ENCODE measurements at places on chromosomes 4 and X.

DNA sequence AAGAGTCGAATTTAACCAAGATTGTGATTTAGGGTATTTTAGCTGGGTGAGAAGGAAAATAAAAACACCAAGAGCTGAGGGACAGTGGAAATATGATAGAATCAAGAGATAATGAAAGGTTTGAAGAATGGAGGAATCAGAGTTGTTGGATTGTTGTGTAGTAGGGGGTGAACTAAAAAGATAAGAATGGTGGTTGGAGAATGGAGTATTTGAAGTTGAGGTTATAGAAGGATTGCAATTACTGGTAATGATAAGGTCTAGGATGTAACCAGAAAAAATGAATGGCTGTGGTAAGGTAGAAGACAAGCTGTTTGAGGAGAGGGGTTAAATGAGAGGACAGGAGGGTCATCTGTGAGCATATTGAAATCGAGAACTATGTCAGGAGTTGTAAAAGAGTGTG, 4.5 kb downstream of the ABCE1 start:
- DNase-seq: no peak

DNA sequence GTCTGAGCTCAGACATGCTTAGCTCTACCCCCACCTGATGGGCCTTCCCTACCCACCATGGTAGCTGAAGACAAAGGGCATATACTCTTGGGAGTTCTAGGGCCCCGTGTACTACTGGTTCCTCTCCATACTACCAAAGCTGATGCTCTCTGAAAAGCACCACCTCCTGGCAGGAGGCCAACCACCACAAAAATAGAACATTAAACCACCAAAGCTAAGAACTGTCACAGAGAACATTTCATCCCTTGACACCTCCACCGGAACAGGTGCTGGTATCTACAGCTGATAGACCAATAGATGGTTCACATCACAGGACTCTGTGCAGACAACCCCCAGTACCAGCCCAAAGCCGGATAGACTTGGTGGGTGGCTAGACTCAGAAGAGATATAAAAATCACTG, 13.4 kb downstream of the EDA2R start:
- no peak for DNase-seq

DNA sequence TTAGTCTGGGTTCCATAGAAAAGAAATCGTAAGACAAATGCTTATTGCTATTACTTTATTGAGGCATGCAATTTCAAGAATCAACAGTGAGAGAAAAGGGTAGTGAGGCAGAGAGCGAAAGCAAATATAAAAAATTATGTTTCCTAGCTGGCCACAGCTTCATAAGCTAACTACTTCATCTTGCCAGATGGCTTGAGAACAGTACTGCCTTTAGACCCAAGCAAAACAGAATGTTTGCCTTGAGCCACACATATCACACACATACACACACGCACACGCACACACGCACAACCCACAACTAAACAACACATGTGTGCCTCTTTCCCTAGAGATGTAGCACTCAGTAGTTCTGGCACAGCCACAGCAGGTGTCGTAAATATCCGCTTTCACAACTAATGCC, 31.6 kb upstream of the NR0B1 start:
- DNase-seq: no peak

DNA sequence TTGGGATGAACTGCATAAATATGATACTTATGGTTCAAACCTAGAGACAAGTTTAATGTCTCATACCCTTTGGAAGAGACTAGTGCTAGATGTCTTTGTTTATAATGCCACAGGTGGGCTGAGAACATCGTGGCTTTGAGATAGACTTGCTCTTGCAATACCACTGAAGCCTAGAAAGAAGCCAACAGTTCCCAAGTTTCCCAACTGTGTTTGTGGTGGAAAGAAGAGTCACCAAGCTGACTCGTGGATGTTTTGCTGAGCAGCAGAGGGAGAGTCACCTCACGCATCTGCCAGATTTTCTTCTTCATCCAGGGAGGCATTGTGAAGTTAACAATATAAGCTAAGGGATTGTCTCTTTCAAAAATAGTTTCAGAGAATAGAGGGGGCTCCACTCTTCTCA, 1076.2 kb downstream of the C4orf33 start:
- no peak for DNase-seq

GRCh38 chrX:38649221-38649620, 87.9 kb downstream of the TSPAN7 start:
- DNase-seq: no peak

GRCh38 chrX:47940448-47940847, 63.3 kb downstream of the ZNF182 start:
- no peak for DNase-seq

DNA sequence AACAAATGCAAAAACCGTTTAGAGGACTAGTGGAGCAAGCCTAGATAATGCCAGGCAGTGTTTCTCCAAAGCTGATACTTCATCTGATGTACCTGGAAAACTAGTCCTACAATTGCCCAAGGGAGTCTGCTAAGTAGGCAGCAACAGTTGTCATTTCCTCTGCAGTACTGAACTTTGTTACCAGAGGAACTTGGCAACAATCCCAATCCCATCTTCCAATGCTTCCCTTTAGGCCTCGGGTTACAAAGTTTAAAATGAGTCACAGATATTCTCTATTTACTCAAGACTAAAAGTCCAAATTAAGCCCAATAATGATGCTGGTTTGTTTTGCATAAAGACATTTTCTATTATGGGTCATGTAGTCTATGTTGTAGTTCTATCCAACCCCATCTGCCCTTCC, 120.0 kb upstream of the GLRA2 start:
- no peak for DNase-seq
